ENCODE measurements at places on chromosomes 4 and X.

DNA sequence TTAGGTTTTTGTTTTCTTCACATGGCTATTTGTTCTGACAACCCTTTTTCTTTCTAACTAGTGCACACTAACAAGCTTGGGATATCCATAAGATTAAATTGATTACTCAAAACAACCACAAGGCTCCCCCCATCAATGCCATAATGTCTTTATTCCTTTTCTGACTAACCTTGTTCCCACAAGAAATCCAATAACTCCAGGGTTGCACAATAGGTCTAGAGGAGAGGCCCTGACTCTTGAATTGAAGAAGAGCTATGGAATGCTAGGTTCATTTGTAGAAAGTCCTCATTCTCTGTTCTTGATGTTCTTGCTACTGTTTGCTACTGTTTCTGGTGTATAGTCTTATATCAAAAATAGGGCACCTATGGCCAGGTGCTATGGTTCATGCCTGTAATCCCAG, 71.0 kb downstream of the PRRG1 start:
- no peak for DNase-seq

GRCh38 chr4:152709675-152710438, 30.1 kb upstream of the TMEM154 start:
- no peak for DNase-seq

- peak; percentile 44 for DNase-seq
These were observed 637 bp downstream of the MAMLD1 start for GRCh38 chrX:150363561-150364346.

DNA sequence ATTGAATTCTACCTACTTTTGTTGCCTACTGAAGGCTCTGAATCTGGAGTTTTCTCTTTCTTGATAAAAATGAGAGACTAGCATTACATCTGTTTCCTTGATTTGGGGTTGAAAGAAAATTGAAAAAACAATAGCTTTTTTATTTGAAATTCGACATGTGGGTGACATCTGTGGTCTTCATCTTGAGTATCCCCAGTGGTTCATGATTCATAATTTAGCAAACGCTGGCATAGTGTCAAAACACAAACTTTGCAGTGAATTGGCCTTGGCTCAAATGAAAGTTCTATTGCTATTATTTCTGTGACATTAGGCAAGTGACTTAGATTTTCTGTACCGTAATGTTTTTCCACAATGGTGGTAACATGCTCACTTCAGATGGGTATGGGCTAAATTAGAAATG, 747.6 kb downstream of the PCDH7 start:
- no peak for DNase-seq

- no peak for DNase-seq
These were observed 70.5 kb downstream of the RPS3A start for GRCh38 chr4:151169900-151170299.

- no peak for DNase-seq
These were observed 118.2 kb downstream of the GRID2 start for GRCh38 chr4:92421920-92422319.

GRCh38 chr4:114539985-114540384, 58.6 kb upstream of the UGT8 start:
- no peak for DNase-seq

DNA sequence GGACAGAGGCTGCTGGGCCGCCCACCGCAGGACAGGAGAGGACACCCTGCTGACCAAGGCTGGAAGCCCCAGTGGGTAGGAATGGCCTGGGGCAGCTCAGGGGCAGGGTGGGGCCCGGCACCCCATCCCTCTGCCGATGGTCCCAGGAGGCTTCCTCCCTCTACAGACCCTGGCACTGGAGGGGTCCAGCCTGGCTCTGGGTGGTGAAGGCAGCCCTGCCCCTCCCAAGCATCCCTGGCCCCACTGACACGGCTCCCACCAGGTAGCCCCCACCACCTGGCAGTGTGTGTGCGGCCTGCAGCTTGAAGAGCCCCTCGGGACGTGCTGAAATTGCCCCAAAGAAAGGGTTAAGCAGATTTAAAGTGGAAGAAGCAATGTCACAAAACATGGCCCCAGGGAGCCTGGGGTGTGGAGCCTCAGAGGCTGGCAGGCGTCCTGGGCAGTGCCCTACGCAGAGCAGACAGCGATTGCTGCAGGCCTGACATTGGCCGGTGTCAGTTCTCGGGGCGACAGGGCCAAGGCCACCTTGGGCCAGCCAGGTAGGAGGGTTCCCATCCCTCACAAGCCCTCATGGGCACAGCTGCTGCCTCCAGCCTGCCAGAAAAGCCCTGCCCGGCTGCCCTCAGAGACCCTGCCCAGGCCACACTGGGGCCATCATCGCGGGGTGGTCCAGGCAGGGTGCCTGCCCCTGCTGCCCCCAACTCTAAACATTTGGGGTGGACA, 80.5 kb downstream of the FAM53A start:
- DNase-seq, result no peak

DNA sequence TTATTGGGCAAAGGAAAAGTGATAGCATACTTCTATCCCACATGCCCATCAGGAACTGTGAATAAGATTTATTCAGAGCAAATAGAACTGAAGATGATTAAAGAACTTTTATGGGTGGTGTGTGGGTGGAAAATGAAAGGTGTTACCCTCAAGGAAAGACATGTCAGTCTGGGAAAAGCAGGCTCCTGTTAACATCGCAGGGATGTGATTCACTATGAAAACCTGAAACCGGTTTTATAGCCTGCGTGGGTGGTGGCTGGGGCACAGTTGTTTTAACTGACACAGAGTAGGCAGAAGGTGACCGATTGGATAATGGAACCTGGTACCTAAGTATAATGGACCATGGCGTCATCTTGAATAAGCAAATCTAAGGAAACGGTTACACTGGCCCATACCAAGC, 61.3 kb upstream of the CASK start:
- DNase-seq, result no peak

DNA sequence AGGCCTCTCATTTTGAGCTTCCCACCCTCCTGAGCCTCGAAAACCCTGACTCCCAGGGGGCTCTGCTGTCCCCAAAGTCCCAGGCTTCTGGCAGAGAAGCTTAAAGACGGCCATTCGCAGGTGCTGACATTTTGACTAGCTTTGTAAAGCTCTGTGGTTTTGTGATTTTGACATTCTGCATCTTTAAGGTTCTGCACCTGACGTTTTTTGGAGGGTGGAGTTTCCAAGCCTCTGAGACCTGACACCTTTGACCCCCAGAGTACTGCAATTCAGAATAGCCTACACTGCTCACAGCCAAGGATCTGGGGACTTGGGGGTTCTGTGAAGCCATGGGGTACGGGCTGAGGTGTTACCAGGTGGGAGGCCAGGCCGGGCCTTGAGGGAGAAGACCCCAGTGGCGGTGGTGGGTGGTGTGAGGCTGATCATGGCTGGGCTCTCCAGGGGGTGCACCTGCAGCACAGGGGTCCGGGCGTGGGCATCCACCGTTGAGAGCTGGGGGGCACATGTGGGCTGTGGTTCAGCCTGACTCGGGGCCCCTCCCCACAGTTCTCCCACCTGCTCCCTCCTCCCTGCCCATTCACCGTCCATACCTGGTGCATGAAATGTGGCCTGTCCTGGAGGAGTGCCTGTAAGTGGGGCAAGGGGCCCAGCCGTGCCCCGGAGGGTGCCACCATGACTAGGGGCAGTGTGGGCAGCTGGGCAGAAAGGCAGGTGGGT, 7.3 kb downstream of the FOXP3 start:
- no peak for DNase-seq

DNA sequence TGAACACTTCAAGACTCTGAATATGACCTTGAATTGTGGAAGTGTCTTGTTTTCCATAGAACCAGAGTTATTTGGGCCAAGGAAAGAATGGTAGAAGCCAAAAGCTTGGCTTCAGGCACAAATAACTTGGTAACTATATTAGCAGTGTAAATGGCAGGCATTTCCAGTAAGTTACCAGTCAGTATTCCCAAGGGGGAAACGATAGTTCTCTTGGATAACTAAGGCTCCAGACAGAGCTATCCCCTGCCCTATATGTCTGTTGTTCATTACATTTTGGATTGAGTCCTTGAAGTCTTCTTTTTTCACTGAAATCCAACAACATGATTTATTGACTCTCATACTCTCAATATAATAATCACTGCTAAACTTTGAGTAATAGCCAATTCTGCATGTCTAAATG, 364.1 kb downstream of the MAGEB5 start:
- DNase-seq, result no peak

Data from B cell (primary cell).